Motor neuron (in vitro differentiated cells): ENCODE measurements at places on chromosomes 16 and 17. TPM values are rescaled to one million over a fixed set of nuclear protein-coding genes. Genes with fewer than 3 reads are reported as not detected.

- no peak for ATAC-seq
These were observed 2.3 kb upstream of the PPP1R9B start for GRCh38 chr17:50152736-50153135.

DNA sequence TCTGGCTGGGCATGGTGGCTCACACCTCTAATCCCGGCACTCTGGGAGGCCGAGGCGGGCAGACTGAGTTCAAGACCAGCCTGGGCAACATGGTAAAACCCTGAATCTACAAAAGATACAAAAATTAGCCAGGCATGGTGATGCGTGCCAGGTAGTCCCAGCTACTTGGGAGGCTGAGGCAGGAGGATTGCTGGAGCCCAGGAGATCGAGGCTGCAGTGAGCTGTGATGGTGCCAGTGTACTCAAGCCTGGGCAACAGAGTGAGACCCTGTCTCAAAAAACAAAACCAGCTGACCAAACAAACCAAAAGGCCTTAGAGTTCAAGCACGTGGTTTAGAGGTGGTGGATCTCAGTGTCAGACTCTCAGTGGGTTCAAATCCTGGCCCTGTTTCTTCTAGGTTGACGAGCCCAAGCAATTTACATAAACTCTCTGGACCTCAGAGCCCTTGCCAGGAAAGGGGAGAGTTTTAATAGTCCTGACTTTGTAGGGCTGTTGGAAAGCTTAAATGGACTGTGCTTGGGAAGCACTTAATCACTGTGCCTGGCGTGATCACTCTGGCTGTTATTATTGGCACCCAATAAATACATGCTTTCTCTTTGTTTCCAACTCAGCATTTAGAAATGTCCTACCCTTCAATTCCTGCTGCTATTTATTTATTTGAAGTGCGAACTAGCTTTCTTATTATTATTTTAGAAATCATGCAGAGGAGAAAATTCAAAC lies 44.7 kb downstream of the ABCC1 start:
- ATAC-seq = no peak

GRCh38 chr17:67281743-67282142 lies 36.7 kb upstream of the HELZ start:
- peak; percentile 30 for ATAC-seq

The SP6 gene
- 0.85 and 1.1 TPM in 2 replicates for total RNA-seq

DNA sequence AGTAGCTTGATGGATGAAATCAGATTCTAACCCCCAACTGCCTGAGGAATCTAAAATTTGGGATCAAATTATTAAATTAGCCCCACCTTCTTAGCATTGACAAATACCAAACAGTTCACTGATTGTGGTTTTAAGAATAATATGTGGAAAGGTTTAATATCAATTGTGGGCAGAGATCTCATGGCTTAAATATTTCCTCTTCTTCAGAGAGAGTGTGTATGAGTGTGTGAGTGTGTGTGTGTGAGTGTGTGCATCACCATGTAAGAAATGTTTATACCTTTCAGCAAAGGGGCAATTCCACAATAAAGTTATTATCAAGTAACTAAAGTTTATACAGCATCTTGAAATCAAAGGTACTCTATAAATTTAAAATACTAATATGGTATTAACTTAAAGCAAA lies 3.2 kb downstream of the SMURF2 start:
- no peak for ATAC-seq

The MT1A gene
- not detected in 2 replicates for total RNA-seq

- no peak for ATAC-seq
These were observed 52.0 kb downstream of the COTL1 start for GRCh38 chr16:84565669-84566495.

GRCh38 chr17:66347661-66348514 lies 45.5 kb downstream of the PRKCA start:
- no peak for ATAC-seq

The ZG16 gene
- total RNA-seq = 0.19 and 0.39 TPM in 2 replicates

The WFIKKN1 gene
- total RNA-seq = 0.44 and 0.71 TPM in 2 replicates

The MYCBPAP gene
- not detected in 2 replicates for total RNA-seq

DNA sequence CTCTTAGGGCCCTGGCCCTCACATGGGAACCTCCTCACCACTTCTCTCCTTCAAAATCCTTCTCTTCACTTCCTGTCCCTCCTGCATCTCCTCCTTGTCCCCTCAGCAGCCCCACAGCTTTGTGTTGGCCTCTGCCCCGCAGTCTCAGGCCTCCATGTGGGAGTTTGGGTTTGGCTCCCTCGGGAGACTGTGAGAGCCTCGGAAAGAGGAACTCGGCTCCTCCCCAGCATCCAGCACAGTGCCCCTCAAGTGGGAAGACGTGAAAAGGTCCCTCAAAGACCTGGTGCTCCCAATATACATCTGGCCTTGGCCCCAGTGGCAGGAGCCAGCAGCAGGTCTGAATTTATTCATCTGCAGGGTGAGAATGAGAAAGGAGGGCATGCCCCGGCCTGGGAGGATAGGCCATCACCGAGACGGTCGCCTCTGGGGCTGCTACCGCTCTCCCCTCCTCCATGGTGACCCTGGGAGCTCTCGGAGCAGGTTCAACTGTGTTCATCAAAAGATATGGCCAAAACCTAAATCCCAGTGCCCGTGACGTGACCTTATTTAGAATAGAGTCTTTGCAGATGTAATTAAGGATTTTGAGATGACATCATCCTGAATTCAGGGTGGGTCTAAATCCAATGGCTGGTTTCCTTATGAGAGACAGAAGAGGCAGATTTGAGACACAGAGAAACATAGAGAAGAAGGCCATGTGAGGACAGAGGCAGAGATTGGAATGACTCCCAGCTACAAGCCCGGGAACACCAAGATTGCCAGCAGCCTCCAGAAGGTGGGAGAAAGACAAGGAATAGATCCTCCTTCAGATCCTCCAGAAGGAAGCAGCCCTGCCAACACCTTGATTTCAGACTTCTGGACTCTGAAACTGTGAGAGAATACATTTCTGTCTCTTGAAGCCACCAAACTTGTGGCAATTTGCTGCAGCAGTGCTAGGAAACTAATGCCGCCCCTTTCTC lies 135.1 kb downstream of the MRM1 start:
- no peak for ATAC-seq

DNA sequence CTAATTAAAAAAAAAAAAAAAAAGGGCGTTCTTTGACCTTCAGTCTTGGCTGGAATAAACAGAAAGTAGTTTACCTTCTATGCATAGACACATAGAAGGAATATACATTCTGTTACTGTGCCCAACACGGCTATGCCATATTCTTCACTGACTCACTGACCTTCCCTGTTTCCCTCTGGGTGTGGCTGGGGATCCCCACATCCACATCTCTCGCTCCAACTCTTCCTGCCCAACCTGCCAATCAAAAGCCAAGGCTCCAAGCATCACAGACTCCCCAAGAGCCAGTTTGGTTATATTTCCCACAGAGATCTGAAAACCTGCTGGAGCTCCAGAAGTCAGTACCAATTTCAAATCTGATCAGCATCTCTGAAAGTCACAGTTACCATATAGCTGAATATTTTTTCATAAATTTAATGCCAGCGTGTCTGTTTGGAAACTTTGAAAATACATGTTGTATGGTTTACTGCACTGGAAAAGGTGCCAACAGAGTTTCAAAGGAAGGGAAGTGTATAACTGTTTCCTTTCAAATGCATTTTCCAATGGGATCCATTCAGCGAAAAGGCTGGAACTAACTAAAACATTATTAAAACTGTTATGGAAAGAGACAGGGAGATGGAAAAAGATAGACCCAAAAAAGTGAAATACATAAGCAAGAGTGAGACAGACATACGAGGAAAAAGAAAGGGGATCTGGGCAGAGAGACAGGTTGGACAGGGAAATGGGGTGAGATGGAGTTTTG lies 91.8 kb downstream of the SMG6 start:
- peak; percentile 2 for ATAC-seq

- no peak for ATAC-seq
These were observed 29.0 kb downstream of the IRF8 start for GRCh38 chr16:85927959-85928358.

- ATAC-seq = peak; percentile 7
These were observed 76.7 kb downstream of the CHD9 start for GRCh38 chr16:53131363-53132071.

- no peak for ATAC-seq
These were observed 47.0 kb downstream of the SMURF2 start for GRCh38 chr17:64615028-64615677.

DNA sequence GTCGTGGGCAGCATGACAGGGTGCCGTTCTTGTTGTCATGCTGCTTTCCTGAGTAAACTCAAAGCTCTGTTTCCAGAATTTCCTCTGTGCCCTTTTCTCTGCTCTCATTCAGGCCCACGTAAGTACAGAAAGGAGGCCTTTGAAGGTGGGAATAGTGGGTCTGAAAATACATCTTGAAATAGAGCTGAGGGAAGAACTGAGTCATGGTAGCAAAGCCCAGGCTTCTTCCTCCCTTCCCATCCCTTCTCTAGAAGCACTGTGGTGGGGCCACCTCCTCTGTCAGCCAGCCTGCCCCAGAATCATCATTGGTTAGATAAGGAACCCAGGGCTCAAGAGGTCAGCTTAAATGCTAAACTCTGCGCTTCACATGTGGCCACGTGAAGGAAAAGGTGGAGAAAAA lies 9.4 kb downstream of the CTRL start:
- no peak for ATAC-seq

- peak; percentile 22 for ATAC-seq
These were observed 1.8 kb upstream of the C1QTNF8 start for GRCh38 chr16:1097800-1098199.

The DOC2B gene
- 7.6 and 9.4 TPM in 2 replicates for total RNA-seq

The CIAO2B gene
- total RNA-seq = 106 and 113 TPM in 2 replicates

DNA sequence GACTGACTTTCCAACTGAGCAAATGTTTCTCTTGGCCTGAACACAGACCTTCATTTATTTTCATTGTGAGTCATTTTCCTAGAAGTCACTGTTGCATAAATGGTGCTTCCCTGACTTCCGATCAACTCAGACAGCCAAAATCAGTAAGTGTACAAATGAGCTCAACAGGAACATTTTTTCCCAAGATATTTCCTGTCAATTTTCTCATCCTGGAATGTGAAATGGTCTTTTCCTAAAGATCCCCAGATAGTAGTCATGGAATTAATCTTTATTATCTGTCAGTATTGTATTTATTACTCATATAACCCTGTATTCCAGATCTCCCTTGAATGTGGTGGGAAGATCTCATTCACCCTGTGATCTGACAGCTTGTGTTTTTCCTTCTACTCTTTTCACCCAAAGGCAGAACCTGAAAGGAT lies 360.3 kb upstream of the KIF2B start:
- ATAC-seq = no peak

The BRIP1 gene
- total RNA-seq = 0.83 and 1.0 TPM in 2 replicates

- peak; percentile 86 for ATAC-seq
These were observed 94.2 kb downstream of the NTN1 start for GRCh38 chr17:9115214-9116191.

DNA sequence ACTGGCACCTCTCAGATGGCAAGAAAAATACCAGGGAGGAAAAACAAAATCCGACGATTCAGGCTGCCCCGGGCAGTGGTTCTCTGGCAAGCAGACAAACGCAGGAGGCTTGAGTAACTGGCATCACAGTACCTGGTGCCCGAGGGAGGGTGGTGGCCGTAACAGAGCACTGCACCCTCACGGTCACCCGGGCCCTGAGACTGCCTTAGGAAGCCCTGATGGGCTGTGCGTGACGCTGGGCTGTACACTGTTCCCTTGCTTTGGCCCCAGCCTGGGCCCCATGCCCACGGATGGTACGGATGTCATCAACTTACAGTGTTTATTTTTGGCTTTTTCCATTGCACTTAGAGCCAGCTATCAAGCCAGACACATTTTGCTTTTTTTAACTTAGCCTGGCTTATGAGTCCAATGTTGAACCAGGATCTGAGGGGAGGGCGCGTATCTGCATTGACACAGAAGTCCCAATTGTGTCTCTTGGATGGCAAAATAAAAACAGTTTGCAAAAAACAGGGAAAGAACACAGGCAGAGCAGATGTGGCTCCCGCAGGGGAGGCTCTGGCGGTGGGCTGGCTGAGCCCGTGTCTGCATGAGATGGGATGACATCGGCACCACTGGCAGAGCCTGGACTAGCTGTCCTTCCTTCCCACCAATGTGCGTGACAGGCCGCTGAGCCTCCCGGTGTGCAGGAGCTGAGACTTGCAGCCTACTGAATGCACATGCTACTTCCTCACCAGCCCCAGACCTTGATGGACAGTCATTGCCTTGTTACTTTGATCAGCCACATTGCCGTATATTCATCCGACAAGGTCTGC lies 287.7 kb downstream of the FOXL1 start:
- peak; percentile 17 for ATAC-seq

- ATAC-seq = no peak
These were observed 1.9 kb downstream of the ACSF3 start for GRCh38 chr16:89095491-89095951.

- no peak for ATAC-seq
These were observed 19.3 kb downstream of the TRPV2 start for GRCh38 chr17:16434662-16435061.

The TM4SF5 gene
- not detected in 2 replicates for total RNA-seq

- ATAC-seq = no peak
These were observed 92.7 kb upstream of the CDH5 start for GRCh38 chr16:66273644-66274334.

- peak; percentile 96 for ATAC-seq
These were observed 8.1 kb upstream of the FLYWCH2 start for GRCh38 chr16:2874912-2875362.

DNA sequence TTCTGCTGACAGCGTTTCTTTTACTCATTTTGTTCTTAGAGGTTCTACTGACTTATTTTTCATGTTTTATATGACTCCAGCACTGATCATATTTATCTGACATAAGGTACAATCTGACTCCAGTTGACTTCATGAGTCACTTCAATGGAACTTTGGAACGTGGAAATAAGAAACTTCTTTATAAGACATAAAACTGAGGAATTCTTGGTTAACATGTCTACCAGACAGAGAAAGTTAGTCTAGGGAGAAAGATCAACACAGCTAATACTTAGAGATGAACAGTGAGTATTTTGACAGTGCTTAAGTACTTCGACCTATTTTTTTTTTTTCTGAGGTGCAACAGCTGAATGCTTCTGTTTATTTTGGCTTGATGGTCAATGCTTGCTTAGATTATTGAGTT lies 679.5 kb downstream of the KCNJ2 start:
- ATAC-seq = no peak

- peak; percentile 44 for ATAC-seq
These were observed 12.0 kb downstream of the USP36 start for GRCh38 chr17:78828470-78829185.

The HOXB3 gene
- total RNA-seq = 47.1 and 51.5 TPM in 2 replicates

The TBC1D3E gene
- not detected in 2 replicates for total RNA-seq

GRCh38 chr16:66844009-66844341 lies 239 bp upstream of the CA7 start:
- ATAC-seq = no peak

DNA sequence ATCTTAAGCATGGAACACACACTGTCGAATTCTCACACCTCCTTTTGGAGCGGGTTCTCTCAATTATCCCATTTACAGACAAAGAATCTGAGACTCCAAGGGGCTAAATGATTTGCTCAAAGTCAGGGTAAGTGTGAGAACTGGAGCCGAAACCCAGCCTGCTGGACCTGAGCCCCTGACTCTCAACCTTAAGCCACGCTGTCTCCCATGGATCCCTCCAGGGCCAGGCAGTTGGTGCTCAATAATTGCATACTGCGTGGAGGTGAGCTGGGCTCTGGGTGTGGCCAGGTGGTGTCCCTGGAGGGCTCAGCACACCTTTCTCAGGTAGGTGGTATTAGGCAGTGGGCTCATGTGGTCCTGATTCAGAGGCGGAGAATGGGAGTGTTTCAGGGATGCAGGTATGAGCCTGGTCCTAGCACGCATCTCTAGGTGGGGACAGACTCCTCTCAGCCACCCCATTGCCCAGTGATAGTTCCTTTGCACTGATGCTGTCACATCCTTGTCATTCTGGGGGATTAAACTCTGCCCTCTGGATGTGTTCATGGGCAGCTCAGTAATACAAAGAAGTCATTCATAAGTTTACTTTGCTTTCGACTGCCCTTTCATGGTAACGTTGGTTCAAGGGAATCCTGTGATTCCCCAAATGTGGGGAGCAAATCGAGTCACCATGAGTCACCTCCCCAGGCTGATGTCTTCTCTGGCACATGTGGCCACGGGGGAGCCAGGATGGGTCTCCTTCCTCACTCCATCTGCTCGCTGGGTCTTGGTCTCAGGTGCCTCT lies 399.5 kb upstream of the TNRC6C start:
- ATAC-seq = no peak
